ENCODE measurements at places on chromosomes 4 and X.

DNA sequence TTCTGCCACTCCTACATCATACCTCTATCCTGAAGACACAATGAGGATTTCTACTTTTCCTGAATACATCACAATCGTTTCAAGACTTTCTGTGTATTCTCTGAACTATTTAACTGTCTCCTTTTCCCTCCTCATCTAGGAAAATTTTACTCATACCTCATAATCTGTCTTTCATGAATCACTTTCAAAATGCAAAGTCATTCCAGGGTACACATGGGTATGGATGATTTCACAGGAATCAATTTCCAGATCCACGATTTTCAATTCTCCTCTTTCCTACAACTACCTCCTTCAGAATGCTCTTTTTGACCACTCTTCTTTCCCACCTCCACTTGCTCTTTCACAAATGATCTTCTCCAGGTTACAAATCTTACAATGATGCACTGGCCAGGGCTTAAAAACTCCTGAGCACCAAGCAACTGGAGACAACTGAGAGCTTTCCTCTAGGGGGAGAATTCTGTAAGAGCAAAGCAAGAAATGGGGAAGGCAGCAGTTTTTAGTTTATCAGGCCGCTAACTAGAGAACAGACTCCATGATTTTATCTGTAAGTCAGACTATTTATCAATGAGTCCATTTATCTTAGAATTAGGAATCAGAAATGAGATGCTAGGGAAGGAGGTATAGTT lies 116.4 kb downstream of the PPP3CA start:
- DNase-seq, result no peak

GRCh38 chrX:103889216-103889615 lies 57.2 kb upstream of the RAB9B start:
- DNase-seq, result no peak

GRCh38 chrX:71177327-71177726 lies 32.7 kb downstream of the NLGN3 start:
- DNase-seq, result no peak

GRCh38 chr4:94678896-94679295 lies 78.9 kb upstream of the BMPR1B start:
- no peak for DNase-seq

- DNase-seq, result no peak
Observed at GRCh38 chr4:143488687-143489086, 24.8 kb upstream of the SMARCA5 start.

DNA sequence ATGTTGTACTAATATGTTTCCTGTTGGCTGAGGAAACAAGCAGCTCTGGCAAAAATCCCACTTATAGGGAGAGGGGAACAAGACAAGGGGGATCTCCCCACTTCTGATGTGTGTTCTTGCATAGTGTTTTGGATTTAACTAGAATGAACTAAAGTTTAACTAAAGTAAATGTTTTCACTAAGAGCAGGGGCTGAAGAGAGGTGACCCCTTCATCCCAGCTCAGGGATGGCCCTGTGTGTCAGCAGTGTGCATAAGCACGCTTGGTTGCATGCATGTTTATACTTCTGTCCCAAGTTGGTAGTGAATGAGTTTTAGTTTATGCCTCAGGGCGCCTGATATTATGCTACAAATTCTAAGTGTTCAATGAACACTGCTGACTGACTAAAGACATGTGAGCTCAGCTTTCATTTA lies 169.4 kb downstream of the MGST2 start:
- no peak for DNase-seq

- no peak for DNase-seq
Observed at GRCh38 chrX:104565791-104566680, at the start of gene IL1RAPL2. Gene IL1RAPL2, plus strand, starts transcription at chrX:104566199.

DNA sequence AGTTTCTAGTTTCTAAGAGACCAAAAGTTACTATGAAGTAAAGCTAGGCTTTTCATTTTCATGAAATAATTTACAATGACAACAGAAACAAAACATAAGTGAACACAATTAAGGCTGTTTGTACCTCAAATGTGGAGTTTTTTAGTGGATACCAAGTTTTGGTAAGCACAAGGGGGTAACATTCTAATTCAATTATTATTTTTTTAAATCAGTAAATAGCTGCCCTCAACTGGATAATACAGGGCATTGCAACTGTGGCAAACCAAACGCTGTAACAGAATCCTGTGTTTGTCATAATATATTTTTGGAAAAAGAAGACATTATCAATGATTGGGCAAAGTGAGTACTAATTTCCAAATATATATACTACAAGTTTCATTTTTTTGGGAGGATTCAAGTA lies 150.3 kb downstream of the FBXW7 start:
- no peak for DNase-seq

DNA sequence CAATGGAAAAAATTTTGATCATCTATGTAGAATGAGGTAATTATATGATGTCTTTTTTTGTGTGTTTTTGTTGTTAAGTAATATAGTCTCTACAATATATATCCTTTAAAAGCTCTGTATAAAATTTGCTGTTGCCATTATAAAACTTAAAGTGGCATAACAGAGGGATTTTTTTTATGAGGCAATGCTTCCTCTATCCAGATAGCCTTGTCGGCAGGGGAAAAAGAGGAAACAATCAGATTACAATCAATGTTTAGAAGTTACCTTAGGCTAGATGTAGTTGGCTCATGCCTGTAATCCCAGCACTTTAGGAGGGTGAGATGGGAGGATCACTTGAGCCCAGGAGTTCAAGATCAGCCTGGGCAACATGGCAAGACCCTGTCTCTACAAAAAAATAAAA lies 86.8 kb downstream of the DIAPH2 start:
- no peak for DNase-seq

- no peak for DNase-seq
Observed at GRCh38 chr4:148017801-148018200, 285.9 kb downstream of the ARHGAP10 start.

GRCh38 chr4:145937971-145938611 lies 532 bp downstream of the ZNF827 start:
- peak; percentile 54 for DNase-seq

GRCh38 chrX:134600714-134601113 lies 57.6 kb downstream of the PLAC1 start:
- no peak for DNase-seq

- no peak for DNase-seq
Observed at GRCh38 chr4:136414981-136415380, 1117.3 kb downstream of the PCDH18 start.

DNA sequence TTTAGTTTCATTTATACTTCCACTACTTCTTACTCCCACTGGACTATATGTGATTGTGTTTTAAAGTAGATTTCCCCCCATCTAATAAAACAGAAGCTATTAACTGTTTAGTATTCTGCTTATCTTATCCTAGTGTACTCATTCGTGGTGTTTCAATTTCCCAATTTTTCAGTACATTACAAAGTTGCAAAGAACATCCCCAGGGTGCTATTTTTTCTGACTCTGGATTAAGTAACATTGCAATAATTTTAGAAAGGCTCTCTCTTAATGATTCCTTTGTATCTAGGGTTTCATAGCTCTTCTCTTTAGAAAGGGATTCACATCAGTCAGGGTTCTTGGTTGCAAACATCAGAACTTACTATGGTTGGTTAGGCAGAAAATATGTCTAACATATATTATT lies 317.9 kb upstream of the DIPK2B start:
- no peak for DNase-seq

DNA sequence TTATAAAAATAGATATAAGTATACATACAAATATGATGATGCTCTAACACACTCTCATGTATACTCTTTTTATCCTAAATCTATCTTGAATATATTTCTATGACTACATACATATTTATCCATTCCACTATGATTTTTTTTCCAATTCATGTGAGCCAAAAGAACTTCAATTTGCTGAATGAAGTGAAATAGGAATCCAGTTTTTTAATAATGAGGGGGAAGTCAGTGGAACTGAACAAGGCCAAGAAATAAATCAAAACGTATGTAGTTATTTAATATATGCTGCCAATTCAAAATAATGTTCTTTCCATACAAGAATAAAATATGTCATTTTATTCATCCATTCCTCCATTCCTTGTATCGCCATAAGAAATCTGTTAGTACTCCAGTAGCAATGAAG lies 6.1 kb upstream of the PALLD start:
- DNase-seq, result no peak

DNA sequence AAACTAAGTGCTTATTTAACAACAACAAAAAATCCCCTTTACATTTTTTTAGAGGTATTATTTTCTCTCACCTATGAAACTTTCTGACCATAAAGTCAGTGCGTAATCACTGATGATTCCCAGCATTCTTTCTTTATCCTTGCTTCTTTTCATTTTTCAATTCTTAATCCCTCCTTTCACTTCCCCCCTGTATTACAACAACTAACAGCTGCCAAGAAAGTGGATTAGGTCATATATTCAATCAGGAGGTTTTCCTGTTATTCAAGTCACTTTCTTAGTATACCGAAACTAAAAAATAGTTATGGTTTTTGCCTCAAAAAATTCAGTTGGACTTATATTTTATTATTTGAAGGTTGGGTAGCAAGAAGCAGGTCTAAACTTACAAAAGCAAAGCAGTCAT lies 2.1 kb upstream of the STAP1 start:
- no peak for DNase-seq

- DNase-seq, result peak; percentile 26
Observed at GRCh38 chr4:38857354-38858096, 908 bp upstream of the TLR6 start.

DNA sequence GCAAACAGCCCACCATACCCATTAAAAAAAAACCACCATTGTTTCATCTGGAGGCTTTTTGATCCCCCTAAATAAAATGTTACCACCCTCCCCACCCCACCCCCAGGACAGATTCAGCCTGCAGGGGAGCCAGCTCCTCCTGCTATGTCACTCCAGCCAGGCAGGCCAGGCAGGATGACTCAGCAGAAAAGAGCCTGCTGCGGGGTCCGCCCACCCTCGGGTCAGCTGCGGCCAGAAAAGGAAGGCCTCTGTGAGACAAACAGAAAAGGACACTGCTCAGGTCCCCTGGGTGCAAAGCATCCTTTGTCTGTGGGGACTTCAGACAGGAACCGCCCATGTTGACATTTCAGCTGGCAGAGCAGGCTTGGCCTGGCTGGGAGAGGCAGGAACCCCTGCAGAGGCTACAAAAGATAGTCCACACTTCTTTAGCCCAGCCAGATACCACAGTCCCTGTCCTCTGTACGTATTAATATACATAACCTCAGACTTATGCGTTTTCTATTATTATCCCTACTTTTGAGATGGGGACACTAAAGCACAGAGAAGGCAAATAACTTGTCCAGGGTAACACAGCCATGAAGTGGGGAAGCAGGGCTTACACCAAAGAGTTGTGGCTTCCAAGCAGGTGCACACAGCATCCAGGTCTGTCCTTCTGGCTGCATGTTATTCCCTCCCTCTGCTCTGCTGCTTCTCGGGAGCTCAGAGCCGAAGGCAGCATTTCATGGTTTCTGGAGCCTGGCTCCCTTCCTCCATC lies 147.7 kb downstream of the CPEB2 start:
- DNase-seq, result no peak

GRCh38 chrX:131854581-131854980 lies 168.5 kb upstream of the STK26 start:
- DNase-seq, result no peak

GRCh38 chrX:9315086-9315485 lies 149.8 kb upstream of the TBL1X start:
- DNase-seq, result no peak

GRCh38 chr4:107740950-107741701 lies 21.1 kb upstream of the PAPSS1 start:
- DNase-seq, result no peak

GRCh38 chr4:84342161-84342560 lies 156.9 kb downstream of the NKX6-1 start:
- DNase-seq, result no peak

- DNase-seq, result no peak
Observed at GRCh38 chr4:155762334-155762733, 3.5 kb downstream of the GUCY1B1 start.

DNA sequence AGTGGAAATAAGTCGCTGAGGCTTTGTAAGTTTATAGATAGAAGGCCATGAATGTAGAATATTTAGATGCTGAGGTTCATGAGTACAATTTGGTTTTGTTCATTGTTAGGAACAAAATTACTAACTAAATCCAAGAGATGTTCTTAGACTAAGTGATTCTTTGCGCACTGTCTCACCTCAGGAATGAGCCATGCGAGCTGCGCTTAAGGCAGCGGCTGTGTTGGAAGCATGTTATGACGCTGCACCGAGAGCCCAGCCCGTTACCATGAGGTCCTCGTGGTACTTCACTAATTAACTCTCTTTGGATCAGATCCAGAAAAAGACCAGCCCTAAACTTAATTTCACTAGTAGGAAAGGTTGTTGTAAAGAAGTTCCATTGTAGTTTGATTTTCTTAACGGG lies 166.2 kb downstream of the RAPGEF2 start:
- no peak for DNase-seq

DNA sequence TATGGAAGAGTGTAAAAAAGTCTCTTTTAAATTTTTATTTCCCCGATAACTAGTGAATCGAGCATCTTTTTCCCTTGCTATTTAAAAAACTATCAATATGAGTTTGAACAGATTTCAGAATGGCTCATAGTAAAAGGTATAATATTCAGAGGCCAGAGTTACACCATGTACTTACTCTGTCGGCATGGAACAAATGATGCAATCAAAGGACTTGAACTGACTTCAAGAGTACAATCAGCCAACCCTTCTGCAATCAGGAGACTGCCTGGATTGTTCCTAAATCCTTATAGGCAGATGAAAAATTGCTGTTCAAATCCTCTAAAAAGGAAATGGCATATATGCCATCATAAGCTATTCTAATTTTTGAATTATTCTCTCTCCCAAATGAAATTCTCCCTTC lies 273.3 kb downstream of the SH2D1A start:
- no peak for DNase-seq

DNA sequence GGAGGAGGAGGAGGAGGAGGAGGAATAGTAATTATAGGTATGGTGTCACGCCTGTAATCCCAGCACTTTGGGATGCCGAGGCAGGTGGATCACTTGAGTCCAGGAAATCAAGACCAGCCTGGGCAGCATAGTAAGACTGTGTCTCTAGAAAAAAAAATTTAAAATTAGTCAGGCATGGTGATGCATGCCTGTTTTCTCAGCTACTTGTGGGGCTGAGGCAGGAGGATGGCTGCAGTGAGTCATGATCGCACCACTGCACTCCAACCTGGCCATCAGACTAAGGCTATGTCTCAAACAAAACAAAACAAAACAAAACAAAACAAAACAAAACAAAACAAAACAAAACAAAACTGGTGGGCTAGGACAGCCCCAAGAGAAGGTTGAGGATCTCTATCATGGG lies 3.0 kb downstream of the STARD8 start:
- DNase-seq, result no peak

GRCh38 chr4:38332699-38333098 lies 331.3 kb upstream of the KLF3 start:
- DNase-seq, result no peak

- DNase-seq, result peak; percentile 73
Observed at GRCh38 chr4:83548151-83548905, 12.4 kb downstream of the GPAT3 start.

- DNase-seq, result no peak
Observed at GRCh38 chr4:140109292-140109691, 44.7 kb downstream of the MAML3 start.

- no peak for DNase-seq
Observed at GRCh38 chr4:74660866-74661265, 133.5 kb downstream of the BTC start.

Data from stimulated activated CD4-positive, alpha-beta T cell treated with anti-CD3 and anti-CD28 coated beads, Interleukin-2, amount 100 ng/mL, for 24 hours (primary cell).